ENCODE measurements at places on chromosomes 12 and 14.

DNA sequence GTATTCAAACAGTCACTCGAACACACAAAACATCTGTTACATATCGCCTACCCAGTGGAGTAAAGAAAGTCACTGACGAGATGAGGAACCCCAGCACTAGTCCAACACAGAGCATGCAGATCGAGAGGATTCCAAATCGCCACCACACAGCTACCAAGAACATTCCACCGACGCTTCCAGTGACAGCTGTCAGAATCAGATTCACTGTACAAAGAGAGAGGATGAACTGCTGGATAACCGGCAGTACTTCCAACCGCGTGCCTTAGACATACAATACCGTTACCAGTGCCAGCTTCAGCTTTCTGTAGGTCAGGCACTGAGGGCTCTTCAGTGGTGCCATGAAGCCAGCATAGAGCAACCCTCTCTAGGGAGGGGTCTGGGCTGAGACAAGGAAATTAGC, 34.5 kb downstream of the TM7SF3 start:
- DNase-seq, result no peak

DNA sequence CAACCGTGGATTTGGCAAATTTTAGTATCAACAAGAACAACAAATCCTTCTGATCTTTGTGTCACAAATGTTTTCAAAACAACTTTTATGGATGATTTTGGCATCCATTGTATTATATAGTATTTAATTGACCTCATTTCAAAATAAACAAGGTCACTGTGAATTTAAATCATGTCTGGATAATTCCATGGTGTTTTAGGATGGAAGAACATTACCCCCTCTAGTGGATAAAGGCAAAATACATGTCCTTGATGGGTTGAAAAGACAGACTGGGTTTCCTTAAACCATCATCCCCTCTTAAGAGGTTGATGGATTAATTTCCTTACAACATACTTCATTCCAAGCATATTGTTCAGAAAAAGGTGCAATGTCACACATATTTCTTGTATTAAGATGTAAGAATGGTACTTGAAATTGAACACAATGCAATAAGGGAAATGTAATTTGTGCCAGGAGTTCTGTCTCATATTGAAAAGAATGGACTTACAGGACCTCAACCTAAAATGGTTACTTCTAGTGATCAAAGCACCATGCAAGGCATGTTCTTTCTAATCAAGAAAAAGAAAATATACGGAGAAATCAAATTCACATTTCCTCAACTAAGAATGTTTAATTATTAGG, 352.0 kb downstream of the BCAT1 start:
- no peak for DNase-seq

GRCh38 chr12:42854826-42855225, 265.3 kb upstream of the PRICKLE1 start:
- DNase-seq, result no peak

GRCh38 chr14:28765169-28765830, 1.3 kb upstream of the FOXG1 start:
- DNase-seq, result no peak

DNA sequence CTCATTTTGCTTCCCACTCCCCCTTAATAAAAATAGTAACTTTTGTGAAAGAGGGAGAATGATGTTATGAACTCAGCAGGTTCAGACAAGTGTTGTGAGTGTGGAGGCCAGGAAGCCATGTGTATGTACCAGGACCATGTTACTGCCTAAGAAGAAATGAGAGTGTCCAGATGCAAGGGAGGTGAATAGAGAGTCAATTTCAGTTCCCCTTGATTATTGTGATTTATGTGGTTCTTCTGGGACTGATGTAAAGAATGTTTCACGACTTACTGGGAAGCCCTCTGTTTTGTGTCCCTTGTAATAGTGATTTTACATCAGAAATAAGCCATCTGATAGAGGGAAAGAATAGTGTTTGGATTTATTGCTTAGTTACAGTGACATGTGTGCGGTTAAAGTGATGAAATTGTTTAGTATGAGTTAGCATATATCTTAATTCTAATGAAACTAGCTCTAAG, 32.5 kb downstream of the FBXO34 start:
- DNase-seq, result no peak

- DNase-seq, result no peak
These were observed 3.6 kb upstream of the CDK17 start for GRCh38 chr12:96403870-96404269.

DNA sequence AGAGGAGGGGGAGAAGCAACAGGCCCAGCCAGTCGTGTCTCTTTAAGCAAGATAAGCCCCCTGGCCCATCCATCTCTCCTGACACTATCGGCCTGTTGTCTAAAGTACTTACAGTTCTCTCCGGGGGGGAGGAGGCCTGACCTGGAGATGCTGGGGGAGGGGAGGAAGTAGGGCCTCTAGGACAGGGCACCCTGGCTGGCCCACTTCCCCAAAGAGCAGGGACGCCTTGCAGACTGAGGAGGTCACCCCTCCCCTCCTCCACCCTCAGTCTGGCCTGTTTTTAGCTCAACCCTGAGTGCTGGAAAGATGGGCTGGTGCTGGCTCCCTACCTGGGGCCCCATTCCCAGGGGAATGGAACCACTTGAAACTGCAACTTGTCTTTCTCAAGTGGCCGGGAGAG, 70.3 kb downstream of the TBX5 start:
- no peak for DNase-seq

GRCh38 chr12:18811273-18811672, 73.4 kb downstream of the CAPZA3 start:
- no peak for DNase-seq

GRCh38 chr14:23143911-23144310, 24.9 kb upstream of the CEBPE start:
- no peak for DNase-seq

DNA sequence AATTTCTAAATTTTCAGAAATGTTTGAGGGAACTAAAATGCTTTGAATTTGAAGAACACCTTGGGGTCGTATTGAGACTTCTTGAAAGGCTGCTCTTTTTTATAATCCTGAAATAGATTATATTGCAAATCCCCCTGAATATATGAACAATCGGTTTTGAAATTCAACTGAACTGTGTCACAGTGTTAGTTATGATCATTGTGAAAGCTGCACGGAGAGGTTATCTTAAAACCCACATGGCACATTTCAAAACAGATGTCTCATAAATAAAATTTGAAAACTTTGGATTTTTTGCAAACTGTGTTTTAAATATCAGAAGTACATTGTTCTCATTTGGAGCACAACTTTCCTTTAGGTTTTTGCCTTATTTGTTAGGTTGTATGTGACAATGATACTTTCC, 218.4 kb downstream of the TMEM117 start:
- DNase-seq, result no peak

DNA sequence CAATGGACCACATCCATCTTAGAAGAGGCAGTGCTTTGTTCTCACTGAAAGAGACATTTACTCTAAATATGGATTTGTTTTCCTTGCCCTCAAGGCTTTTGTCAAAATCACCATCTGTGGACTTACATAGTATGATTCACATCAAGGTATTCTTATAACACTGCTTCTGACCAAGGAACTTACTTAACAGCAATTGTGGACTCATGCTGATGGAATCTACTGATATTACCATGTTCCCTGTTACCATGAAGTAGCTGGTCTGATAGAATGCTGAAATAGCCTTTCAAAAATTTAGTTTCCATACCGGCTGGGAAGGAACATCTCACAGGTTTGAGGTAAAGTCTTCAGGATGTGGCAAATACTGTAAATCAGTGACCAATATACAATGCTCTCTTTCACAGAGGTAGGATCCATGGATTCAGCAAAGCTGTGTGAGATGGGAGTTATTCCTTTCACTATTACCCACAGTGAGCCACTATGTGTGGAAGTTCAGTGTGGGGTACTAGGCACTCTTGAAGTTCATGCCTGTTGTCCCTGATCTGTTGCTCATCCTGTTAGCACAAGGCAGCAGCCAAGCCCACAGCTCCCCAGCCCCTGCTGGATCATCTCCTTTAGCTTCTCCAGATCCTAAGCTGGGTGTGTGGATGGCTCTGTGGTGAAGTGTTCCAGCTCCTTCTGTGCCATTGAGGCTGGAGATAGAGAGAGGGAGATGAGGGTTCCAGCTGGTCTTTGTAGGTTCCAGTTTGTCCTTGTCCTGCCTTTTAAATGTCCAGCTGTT, 126.4 kb downstream of the ATP23 start:
- DNase-seq, result no peak

DNA sequence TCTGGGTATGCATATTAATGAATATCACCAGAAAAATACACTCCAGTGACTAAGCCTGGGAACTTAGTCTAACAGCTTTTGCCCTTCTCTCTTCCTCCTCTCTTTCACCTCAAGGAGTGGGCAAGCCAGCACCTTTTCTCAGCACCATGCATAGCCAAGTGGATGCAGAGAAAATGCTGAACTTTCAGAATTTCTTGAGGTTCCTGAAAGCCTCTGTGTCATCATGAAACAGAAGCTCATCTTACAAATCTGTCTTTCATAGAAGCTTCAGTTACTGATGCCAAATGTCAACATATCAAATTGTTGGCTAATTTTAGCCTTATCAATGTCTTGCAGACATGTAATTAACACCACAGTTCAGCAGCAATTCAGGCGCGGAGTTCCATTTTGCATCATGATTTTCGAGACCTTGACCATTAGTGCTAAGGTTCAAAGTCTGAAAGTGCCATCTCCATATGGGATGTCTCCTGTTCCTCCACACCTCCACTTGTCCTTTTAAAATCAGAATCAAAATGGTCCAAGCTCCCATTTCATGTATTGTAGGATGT, 51.1 kb upstream of the RPH3A start:
- DNase-seq, result no peak

- DNase-seq, result no peak
These were observed 1.8 kb upstream of the COCH start for GRCh38 chr14:30872602-30873001.

- no peak for DNase-seq
These were observed 69.1 kb downstream of the ASCL4 start for GRCh38 chr12:107843351-107844311.

DNA sequence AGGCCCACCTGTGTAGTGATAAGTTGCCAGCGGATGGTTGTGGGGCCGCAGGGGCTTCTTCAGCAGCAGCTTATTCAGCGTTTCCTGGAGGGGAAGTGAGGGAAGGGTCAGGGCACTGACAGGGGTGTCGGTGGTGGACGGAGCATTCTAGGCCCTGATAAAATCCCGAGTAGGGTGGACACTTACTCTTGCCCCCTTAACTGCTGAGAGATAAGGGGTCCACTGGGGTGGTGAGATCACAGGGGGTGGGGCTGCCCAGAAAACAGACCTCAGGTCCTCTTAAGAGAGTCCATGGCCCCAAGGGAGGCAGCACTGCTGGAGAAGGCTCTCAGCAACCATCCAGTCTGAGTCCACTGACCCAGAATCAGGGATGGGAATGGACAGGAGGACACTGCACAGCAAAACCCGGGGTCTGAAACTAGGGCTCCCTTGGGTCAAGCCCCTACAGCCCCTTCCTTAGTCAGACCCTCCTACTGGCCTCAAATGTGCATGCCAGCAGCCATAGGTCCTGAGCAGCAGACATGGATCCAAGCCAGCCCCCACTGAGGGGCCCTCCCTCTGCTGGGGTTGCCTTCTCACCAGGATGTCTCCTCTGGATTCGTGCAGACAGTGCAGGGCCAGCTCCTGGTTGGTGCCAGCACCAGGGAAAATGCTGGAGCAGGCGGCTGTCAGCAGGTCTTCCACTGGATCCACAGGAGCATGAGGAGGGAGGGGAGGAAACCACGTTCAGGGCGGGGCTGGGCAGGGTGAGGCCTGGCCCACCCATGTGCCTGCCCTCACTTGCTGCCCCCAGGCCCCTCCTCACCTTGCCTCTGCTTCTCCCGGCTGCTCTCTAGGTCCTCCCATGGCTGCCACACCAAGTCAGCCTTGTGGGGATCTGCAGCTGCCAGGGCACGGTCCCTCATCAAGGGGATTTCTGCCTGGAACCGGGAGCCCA, 12.1 kb upstream of the PNMA1 start:
- DNase-seq, result no peak

DNA sequence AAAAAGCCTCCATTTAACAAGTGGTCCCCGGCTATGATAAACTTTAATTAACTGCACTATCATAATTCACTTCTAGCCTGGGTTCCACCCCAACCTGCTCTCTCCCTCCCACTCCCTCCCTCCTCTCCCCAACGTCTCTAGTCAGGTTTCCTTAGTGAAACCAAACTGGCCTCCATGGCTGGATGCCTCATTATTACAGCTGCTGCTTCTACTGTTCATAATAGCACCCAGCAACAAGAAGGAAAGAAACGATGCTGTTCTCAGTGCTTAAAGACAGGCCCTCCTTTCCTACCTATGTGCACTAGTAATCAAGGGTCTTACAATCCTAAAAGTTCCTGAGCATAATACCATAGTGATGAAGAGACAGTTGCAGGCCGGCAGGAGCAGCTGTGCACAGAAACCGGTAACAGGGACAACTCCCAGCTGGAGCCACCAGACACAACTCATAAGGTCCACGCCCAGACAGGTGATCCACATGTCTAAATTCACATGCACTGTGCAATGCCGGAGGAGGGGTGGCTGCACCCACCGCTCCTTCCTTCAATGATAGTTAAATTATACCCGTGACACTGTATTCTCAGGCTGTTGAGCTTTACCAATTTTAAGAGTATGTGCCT, 6.2 kb downstream of the IRF2BPL start:
- no peak for DNase-seq

DNA sequence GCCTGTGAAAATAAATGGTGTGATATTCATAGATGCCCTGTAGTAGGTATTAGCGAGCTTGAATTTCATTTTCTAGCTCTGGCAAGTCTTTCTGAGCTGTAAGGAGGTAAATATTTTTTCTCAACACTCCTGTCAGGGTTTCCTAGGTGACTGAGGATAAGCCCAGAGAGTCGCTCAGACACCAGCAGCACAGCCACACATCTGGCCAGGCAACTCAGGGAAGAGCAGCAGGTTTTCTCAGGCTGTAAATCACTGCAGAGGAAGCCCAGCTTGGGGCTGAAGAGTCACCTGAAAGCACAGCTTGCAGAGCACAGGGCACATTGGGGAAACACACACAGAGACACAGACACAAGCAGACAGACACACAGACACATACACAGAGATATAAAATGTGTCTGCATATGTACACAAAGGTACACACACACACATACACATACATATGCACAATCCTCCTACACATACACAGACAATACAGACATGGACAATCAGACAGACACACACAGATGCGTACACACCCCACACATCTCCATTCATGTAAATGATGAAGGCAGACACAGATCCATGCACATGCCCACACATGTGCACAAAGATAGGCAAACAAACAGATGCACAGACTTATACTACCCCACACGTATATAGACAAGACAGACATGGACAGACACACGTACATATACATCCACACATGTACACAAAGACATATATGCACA, 232.0 kb upstream of the TMTC1 start:
- no peak for DNase-seq
